ENCODE measurements at places on chromosomes 16 and 17. TPM values are rescaled to one million over a fixed set of nuclear protein-coding genes. Genes with fewer than 3 reads are reported as not detected.

DNA sequence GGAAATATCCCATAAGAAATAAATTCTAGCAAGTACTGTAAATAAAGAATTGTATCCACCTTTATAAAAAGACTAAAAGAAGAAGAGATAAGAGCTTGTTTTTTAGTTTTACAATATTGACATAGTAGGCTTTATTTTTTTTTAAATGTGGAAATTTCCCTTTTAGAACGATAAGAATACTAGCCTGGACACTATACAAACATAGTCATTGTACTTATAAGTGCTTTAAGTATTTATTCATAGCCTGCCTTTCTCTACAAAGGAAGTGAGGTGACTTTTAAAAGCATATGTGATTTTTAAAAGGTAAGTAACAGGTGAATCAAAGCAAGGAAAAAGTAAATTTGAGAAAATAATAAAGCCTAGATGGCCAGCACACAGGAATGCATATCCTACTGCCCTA is 17.7 kb downstream of the TOX3 start:
- DNase-seq: no peak

- no peak for DNase-seq
Observed at GRCh38 chr16:57770361-57770760, 31.9 kb downstream of the KIFC3 start.

DNA sequence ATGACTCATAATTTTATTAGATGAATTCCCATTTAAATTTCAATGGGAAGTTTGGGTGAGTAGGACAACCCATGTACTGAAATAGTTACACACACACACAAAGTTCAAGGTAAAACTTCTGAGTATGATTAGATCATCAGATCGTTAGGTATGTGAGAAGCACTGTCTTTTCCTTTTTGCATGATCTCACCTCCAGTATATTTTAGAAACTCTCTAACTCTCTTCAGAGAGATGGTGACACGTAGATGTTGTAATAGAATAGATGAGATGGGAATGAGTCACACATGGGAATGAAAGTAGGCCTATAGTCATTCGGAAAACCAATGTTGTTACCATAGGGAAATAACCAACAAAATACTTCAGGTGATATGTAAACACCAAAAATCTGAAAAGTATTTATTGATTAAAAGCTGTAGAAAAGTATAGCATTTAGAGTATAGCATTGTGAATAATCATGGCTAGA is 22.2 kb downstream of the KRT23 start:
- no peak for DNase-seq

- no peak for DNase-seq
Observed at GRCh38 chr17:36117505-36118382, 14.1 kb downstream of the CCL4 start.

- DNase-seq: no peak
Observed at GRCh38 chr17:57739402-57740234, 5.5 kb downstream of the CCDC182 start.

DNA sequence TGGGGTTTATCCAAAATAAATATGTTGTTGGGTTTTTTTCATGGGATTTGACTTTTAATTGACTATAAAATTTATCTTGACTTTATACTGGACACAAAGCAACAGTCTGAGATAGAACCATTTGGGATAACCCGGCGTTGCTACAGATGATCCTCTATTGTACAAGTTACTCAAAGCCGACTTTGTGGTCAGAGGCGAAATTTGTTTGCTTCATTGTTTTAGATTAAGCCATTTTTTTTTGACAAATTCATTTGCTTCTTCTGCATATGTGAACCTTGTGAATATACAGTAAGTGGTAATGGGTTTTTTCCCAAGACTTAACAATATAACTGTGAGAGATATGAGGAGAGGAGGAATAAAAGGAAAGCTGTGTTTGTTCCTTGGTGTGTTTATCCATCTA is 11.8 kb downstream of the MYO1D start:
- DNase-seq: no peak

DNA sequence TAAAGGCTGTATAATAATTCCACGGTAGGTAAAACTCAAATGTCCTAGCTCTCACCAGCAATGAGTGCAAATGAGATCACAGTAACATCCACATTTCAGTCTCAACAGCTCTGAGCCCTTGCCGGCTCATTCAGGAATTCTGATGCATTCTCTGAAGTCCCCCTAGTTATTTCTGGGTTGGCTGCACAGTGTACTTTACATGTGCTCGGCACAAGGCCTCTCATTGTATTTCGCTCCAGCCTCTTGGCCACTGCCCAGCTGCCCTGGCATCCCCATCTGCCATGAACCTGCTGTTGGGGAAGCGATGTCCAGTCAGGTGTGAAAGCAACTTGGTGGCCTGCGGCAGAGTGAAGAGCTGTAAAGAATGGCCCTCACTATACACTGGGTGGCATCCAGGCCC is 14.3 kb downstream of the PRCD start:
- DNase-seq: no peak

- DNase-seq: no peak
Observed at GRCh38 chr16:90077757-90078578, 837 bp upstream of the PRDM7 start.

- DNase-seq: peak; percentile 67
Observed at GRCh38 chr17:9937241-9937761, 32.2 kb upstream of the RCVRN start.

DNA sequence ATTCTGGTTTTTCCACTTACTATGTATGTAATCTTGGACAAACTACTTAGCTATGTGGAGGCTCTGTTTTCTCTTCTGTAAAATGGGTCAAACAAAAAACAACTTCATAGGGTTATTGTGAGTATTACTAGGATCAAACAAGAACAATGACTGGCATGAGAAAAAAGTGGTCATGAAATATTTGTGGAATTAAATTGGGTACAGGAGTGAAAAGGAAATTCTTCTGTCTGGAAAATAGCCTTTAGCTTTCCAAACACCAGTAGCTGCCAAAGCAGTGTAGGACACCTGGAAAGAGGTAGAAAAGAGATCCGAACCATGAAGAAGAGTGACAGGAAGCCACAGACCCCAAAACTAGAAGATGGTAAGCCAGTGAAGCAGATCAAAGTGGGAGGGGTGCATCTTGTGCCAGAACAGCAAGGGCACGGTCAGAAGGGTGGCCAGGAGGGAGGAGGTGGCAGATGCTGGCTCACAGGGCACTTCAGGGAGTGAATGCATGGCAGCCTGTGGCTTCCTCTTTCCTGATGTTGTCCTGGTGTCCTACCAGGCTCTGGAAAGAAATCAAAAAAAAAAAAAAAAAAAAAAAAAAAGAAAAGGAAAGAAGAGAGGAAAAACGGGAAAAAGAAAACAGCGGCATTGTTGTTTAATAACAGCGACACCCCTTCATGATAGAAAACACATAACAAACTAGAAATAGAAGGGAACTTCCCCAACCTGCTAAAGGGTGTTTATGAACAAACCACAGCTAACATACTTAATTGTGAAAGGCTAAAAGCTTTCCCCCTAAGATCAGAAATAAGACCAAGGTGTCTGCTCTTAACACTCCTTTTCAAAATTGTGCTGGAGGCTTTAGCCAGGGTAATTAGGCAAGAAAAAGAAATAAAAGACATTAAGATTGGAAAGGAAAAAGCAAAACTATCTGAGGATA is 67.9 kb downstream of the PCTP start:
- DNase-seq: no peak

DNA sequence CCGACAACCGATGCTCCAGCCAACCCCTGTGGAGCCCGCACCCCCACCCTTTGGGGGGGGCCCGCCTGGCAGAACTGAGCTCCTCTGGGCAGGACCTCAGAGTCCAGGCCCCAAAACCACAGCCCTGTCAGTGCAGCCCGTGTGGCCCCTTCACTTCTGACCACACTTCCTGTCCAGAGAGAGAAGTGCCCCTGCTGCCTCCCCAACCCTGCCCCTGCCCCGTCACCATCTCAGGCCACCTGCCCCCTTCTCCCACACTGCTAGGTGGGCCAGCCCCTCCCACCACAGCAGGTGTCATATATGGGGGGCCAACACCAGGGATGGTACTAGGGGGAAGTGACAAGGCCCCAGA is 17.9 kb downstream of the NGFR start:
- no peak for DNase-seq

- no peak for DNase-seq
Observed at GRCh38 chr16:12468552-12468951, 335.1 kb downstream of the CPPED1 start.

DNA sequence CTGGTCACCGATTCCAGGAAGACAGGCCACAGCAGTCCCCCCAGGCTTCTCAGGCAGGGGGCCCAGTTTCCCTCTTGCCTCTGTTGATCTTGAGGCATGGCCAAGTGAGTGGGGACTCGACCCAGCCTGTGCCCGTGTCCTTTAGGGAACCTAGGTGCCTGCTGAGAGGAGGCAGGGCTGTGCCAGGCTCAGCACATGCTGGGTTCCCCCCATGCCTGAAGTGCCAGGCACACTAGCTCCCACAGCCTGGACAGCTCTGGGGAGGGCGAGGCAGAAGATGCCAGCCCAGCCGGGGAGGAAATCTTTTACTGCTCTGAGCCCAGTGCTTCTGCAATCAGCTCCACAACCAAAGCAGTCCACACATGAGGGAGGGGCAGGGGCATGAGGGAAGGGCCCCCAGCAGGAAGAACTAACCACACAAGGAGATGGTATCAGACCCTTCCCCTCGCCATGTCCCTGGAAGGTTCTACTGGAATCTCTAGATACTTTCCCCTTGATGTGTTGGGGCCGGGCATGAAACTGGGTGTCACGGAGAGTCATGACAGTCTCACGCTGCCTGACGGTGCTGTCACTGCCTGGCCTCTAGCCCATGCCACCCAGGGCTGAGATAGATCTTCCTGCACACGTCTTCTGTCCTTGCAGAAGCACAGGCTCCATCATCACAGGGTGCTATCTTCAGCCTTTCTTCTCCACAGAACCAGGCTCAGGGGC is 25.5 kb downstream of the MYO18A start:
- DNase-seq: no peak

GRCh38 chr17:74595037-74595750 is 3.1 kb upstream of the CD300LD start:
- no peak for DNase-seq

- peak; percentile 80 for DNase-seq
Observed at GRCh38 chr16:66517586-66518263, 32.2 kb downstream of the TK2 start.

DNA sequence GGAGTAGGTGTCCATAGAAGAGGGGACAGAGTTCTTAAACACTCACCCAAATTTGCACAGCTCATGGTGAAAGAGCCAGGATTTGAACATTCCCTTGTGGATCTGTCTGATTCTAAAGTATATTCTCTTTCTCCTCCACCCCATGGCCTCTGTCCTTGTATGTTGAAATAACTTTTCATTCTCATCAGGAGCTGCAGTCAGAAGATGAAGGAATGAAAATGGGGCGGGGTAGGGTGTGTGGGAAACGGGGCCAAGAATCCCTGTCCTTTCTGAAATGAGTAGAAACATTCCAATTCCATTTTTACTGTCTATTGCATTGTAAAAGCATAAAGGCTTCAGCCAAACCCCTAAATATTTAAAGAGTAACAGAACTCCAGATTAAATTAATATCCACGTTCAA is 42.8 kb downstream of the NOG start:
- no peak for DNase-seq

DNA sequence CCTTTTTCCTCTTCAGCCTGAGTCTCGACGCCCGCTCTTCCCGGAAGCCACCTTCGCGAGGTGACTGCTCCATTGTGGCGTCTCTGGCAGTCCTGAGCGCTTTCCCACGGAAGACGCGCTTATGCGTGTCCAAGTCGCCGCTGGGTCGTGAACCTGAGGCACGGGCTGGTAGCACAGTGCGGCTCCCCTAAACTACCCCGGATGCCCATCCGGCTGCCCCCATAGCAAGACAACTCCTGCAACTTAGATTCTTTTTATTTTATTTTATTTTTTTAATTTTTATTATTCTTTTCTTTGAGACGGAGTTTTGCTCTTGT is 2.1 kb upstream of the ESRP2 start:
- DNase-seq: no peak

DNA sequence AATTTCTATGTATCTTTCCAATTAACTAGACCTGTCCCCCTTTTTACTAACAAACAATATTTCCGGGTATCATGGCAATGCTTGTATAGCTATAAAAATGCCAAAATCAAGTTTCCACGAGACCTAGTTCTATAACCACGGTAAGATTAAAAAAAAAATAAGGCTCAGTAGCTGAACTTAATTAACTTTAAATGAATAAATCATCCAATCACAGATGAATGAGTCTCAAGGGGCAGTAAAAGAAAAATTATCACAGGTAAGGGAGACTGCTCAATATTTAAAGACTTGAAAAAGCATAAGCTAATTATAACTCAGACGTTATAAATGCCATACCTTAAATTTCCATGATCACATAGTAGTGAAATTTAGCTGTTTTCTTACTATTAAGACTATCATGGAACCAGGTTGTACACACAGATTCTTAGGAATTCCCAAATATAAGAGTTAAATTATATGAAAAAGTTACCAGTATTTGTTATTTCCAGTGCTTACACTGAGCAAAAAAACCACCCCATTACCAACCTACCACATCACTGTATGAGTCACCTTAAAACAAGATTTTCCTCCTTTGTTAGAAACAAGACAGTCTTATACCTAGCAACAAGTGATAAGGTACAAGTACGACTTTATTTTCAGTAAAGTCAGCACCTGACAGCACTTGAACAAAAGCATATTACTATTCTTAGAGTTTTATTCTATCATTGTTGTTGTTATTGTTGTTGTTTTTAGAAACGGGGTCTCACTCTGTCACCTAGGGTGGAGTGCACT is 20.6 kb downstream of the SSH2 start:
- no peak for DNase-seq

- DNase-seq: no peak
Observed at GRCh38 chr17:36608280-36608679, 6.9 kb downstream of the MRM1 start.

GRCh38 chr17:45718791-45719190 is 65.3 kb upstream of the CRHR1 start:
- DNase-seq: no peak

DNA sequence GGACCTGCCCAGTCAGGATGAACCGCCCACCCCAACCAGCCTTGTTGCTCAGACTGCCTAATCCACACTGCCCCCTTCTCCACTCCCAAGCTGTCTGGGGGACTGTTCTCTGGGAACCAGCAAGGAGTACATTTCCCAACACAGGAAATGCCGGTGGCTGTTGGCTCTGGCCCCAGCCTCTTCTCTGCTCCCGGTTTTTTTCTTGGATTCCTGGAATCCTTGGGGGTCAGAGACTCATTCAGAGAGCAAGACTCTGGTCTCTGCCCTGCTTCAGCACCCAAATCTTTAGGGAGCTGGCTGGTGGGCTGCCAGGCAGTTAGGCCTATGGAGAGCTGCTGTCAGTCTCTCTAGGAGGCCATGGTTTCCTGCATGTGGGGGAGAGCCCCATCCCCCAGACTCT is 10.8 kb upstream of the MTMR4 start:
- peak; percentile 84 for DNase-seq

KRT222 gene
- 0.57 TPM for total RNA-seq

CHST4 gene
- not detected for total RNA-seq

CTRL gene
- not detected for total RNA-seq

KRTAP3-1 gene
- total RNA-seq: not detected

ACSF3 gene
- total RNA-seq: 17.6 TPM

DLG4 gene
- 36.2 TPM for total RNA-seq

STH gene
- not detected for total RNA-seq

NECAB2 gene
- 1.8 TPM for total RNA-seq

KRTAP2-2 gene
- not detected for total RNA-seq

PLA2G15 gene
- total RNA-seq: 30.8 TPM

DCXR gene
- 181 TPM for total RNA-seq

DPEP1 gene
- total RNA-seq: 0.31 TPM

ADGRG3 gene
- total RNA-seq: 0.14 TPM
